ENCODE measurements at places on chromosomes 6 and 20.

DNA sequence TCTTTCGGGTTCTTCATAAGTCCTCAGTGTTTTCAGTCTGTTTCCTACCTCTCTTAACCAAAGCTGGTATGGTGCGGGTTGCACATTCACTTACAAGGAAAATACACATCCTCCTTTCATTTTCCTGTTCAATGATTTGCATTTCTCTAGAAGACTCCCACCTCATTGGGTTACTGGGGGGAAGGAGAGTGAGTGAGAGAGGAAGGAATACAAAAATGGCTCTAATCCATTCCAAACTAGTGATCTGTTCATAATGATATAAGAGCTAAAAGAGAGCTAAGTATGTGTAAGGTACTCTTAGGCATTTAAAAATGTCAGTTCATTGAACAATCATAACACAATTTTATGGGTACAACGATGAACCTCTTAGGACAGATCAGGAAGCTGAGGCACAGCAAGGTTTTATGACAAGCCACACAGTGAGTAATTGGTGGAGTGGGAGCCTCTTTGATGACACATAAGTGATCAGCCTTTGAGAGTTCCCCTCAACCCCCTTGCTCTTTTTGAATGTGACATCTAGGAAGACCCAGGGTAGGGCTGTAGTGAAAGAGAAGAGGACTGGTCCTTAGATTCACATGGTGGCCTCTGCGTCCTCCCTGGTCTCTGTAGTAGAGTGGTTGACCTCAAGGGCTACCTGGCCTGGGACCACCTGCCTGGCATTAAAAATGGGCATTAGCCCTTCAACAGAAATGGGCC, 328.4 kb upstream of the SOX4 start:
- no peak for DNase-seq

DNA sequence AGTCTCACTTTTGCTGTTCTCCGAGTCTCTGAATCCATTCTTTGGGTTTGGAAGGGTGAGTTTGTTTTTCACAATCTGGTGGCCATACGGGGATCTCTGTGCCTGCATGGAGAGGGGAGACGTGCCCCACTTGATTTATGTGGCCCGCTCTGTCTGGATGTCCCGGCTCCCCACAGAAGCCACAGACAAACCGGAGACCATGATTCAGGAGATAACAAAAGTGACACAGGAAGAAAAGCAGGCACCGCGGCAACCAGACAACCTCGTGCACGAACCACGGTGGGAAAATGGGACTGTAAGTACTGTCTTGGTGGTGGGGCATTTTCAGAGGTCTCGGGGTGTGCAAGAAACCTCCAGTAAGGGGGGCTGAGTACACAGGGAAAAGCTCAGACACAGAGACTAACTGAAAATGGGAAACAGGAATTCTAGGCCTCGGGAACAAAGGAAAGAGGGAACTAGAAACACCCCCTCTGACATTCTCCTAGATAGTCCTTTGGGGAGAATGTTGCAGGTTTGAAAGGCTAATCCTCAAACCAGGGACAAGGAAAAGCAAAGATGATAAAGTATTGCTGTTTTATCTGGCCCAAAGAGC, 22.1 kb upstream of the ZNF318 start:
- DNase-seq, result no peak

DNA sequence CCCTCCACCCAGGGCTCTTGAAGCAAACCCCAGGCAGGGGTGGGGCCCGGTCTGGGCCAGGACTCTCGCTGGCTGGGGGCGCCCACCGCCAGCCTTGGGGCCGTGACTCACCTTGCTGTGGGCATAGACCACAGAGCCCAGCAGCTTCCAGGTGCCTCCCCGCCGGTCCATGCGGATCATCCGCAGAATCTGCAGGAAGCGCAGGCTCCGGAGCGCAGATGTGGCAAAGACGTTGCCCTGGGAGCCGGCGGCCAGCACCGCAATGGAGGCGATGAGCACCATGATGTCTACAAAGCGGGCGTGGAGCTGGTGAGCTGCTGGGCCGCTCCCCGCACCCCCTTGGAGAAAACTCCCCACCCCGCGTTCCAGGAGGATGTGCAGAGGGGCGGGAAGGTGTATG, 27.9 kb downstream of the KCNQ2 start:
- no peak for DNase-seq

DNA sequence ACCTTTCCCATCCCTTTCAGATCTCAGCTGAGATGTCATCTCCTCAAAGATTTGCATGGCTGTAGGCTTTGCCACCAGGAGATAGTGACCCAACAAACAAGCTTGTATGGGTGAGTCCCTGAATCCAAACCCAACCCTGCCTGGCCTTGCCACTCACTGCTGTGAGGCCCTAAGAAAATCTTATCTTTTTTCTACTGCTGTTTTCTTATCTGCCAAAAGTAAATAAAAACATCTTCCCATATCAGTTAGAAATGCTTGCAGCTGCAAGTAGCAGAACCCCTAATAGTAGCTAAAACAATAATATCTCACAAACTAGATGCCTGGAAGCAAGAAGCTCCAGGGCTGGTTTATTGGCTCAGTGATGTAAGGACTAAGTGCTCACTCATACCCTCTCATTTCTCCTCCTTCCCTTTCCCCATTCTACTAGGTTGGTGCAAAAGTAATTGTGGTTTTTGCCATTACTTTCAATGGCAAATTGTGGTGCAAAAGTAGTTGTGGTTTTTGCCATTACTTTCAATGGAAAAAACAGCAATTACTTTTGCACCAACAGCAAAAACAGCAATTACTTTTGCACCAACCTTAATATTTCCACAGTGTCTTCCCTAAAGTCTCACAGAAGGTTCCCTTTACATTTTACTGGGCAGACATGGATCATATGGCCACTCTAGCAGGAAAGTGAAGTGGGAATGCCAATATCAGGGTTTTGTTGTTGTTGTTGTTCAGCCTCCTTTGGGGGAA, 56.7 kb upstream of the PSMF1 start:
- DNase-seq, result no peak
